ENCODE measurements at places on chromosomes 6 and 20. TPM values are rescaled to one million over a fixed set of nuclear protein-coding genes. Genes with fewer than 3 reads are reported as not detected.

Gene AFG1L
- total RNA-seq = 3.3 TPM

Gene PPIL6
- 6.9 TPM for total RNA-seq

Gene WFDC5
- total RNA-seq = not detected

Gene ZBTB9
- 4.1 TPM for total RNA-seq

Gene KCNK5
- not detected for total RNA-seq

Gene PHACTR3
- not detected for total RNA-seq

Gene LY6G6C
- total RNA-seq = not detected

Gene HSPA12B
- total RNA-seq = 0.46 TPM

Gene SALL4
- total RNA-seq = 0.28 TPM

Gene SLC35A1
- total RNA-seq = 16.9 TPM

Gene ADGRG6
- 6.4 TPM for total RNA-seq

Gene BMP6
- 70.7 TPM for total RNA-seq

Gene LAMA4
- 421 TPM for total RNA-seq

Gene KIAA0408
- total RNA-seq = 0.37 TPM

Gene GTPBP2
- 49.7 TPM for total RNA-seq

Gene OR2B2
- not detected for total RNA-seq

Gene SLC22A7
- total RNA-seq = not detected

Gene GHRH
- not detected for total RNA-seq

Gene FOXS1
- not detected for total RNA-seq

Gene RHAG
- total RNA-seq = not detected

Gene SPEF1
- 0.14 TPM for total RNA-seq

Gene TMEM244
- total RNA-seq = not detected

Gene VWA7
- total RNA-seq = 0.28 TPM

Gene CPNE5
- 0.55 TPM for total RNA-seq

Gene CAGE1
- 0.09 TPM for total RNA-seq

Gene NNAT
- total RNA-seq = 0.14 TPM

Gene HLA-DRB5
- not detected for total RNA-seq

Gene CTAGE9
- not detected for total RNA-seq

Gene MAP1LC3A
- 21.1 TPM for total RNA-seq

Gene TFEB
- total RNA-seq = 1.8 TPM

Gene KCNB1
- total RNA-seq = under 0.01 TPM

Gene SLC32A1
- not detected for total RNA-seq

Data from smooth muscle cell of bladder (primary cell).